ENCODE measurements at places on chromosomes 4 and X. TPM values are rescaled to one million over a fixed set of nuclear protein-coding genes. Genes with fewer than 3 reads are reported as not detected.

- H3K4me3 ChIP-seq, result no peak overlapping the region
- no peak overlapping the region for H3K27ac ChIP-seq
- DNase-seq, result no peak
- H3K36me3 ChIP-seq, result no peaks in the 10 kb centered on the region
- H3K27me3 ChIP-seq, result no peaks in the 10 kb centered on the region
These were observed 185.0 kb upstream of the FAM241A start for GRCh38 chr4:111960241-111960667.

GRCh38 chr4:188092824-188093223 lies 16.6 kb downstream of the TRIML2 start:
- no peak overlapping the region for H3K27ac ChIP-seq
- no peak for DNase-seq
- no peak overlapping the region for H3K4me3 ChIP-seq
- H3K4me1 ChIP-seq, result no peaks in the 10 kb centered on the region
- H3K36me3 ChIP-seq, result no peaks in the 10 kb centered on the region

GRCh38 chr4:110753466-110753865 lies 130.6 kb upstream of the PITX2 start:
- no peak overlapping the region for H3K27ac ChIP-seq
- no peaks in the 10 kb centered on the region for H3K36me3 ChIP-seq
- no peaks in the 10 kb centered on the region for H3K27me3 ChIP-seq
- no peak overlapping the region for H3K4me3 ChIP-seq

DNA sequence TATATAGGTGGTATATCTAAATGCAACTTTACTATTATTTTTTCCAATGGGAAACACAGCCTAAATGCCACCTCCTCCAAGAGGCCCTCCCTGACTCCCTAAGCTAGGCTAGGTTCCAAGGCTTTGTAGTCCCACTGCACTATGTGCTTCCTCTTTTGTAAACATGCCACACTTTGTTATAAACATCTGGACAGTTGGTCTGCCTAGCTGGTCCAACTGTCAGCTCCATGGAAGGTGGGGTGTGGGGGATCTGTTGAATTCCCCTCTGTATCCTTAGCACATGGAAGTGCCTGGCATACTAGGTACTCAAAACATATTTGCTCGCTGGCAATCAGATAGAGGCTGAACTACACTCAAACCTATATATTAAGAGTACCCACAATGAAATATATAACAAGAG lies 63.4 kb downstream of the SLC9A7 start:
- H3K4me1 ChIP-seq, result no peaks in the 10 kb centered on the region
- H3K36me3 ChIP-seq, result no peaks in the 10 kb centered on the region
- H3K4me3 ChIP-seq, result no peak overlapping the region
- no peak overlapping the region for H3K27ac ChIP-seq

DNA sequence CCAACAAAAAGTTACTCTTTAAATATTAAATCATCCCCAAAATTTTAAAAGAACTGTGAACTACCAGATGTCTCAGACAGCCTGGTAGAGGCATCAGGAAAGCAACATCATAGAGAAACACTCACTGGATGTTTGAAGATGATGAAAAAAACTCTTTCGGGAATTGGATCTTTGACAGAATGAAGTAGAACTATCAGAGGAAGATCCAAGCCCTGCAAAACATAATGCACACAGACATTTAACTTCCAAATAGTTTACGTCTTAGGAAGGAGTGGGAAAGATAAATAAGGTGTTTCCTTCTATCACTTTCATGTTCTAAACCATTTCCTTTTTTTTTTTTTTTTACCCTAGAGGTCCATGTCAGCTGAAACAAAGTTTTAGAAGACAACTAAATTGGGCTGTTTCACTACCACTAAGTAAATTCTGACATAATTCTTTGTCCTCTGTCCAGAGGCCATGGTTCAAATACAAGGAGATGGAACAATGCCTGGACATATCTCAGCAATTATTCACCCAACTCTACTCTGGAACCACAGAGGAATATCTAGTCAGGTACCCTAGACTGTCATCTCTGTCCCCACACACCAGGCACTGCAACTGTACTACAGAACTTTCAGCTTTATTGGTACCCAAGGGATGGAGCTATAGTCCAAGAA lies 217.7 kb upstream of the INTU start:
- H3K4me3 ChIP-seq, result no peak overlapping the region
- no peaks in the 10 kb centered on the region for H3K36me3 ChIP-seq
- H3K4me1 ChIP-seq, result no peaks in the 10 kb centered on the region
- no peak overlapping the region for H3K27ac ChIP-seq

GRCh38 chr4:54657551-54658251 lies at the start of gene KIT:
Gene KIT (plus strand): TSS chr4:54657957. CDS start chr4:54658015, 58 bp downstream.
- H3K36me3 ChIP-seq, result no peaks in the 10 kb centered on the region
- H3K4me3 ChIP-seq, result peak within 1 kb of the TSS; percentile 63
- peaks cover 39% of the 10 kb centered on the region for H3K27me3 ChIP-seq
- H3K27ac ChIP-seq, result peak within 1 kb of the TSS; percentile 56

GRCh38 chr4:3818371-3818770 lies 52.2 kb downstream of the ADRA2C start:
- H3K36me3 ChIP-seq, result no peaks in the 10 kb centered on the region
- H3K4me3 ChIP-seq, result no peak overlapping the region
- no peak overlapping the region for H3K27ac ChIP-seq
- no peaks in the 10 kb centered on the region for H3K4me1 ChIP-seq
- no peak for DNase-seq

DNA sequence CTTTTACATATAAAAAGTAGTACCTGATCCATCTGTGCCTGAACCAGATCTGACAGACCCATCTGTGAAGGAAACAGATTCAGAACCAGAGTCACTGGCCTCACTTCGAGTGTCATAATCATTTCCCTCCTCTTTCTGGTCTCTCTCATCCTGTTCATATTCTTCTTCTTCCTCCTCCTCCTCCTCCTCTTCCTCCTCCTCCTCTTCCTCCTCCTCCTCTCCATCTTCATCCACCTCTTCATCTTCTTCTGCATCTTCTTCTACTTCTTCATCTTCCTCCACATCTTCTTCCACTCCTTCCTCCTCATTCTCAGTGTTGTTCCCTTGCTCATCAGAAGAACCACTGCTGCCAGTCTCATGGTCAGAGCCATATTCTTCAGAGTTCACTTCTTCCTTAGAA lies 12.9 kb downstream of the YTHDC1 start:
- H3K36me3 ChIP-seq, result peaks cover 62% of the 10 kb centered on the region
- H3K27ac ChIP-seq, result no peak overlapping the region
- no peak for DNase-seq

DNA sequence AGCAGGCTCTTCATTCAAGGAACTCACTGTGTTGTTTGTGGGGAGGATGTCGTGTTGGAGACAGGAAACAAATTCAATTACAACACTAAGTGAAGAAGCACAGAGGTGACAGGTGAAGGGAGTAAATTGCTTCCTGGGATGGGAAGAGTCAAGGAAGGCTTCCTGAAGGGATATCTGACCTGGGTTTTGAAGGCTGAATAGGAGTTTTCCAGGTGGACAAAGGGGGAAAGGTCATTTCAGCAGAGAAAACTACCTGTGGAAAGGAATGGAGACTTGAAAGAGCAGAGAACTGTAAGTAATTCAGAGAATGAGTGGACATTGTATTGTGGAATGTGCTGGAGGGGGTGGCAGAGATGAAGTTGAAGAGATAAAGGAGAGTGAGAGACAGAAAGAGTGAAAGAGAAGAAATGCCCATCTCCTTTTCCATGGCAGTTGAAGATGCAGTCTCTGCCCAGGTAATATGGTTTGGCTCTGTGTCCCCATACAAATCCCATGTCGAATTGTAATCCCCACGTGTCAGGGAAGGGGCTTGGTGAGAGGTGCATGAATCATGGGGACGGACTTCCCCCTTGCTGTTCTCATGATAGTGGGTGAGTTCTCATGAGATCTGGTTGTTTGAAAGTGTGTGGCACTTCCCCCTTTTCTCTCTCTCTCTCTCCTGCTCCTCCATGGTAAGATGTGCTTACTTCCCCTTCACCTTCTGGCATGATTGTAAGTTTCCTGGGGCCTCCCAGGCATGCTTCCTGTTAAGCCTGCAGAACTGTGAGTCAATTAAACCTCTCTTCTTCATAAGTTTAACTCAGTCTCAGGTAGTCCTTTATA lies 205.7 kb upstream of the BCOR start:
- H3K27me3 ChIP-seq, result no peaks in the 10 kb centered on the region
- no peak for DNase-seq
- H3K4me1 ChIP-seq, result no peaks in the 10 kb centered on the region
- no peak overlapping the region for H3K27ac ChIP-seq
- no peak overlapping the region for H3K4me3 ChIP-seq

DNA sequence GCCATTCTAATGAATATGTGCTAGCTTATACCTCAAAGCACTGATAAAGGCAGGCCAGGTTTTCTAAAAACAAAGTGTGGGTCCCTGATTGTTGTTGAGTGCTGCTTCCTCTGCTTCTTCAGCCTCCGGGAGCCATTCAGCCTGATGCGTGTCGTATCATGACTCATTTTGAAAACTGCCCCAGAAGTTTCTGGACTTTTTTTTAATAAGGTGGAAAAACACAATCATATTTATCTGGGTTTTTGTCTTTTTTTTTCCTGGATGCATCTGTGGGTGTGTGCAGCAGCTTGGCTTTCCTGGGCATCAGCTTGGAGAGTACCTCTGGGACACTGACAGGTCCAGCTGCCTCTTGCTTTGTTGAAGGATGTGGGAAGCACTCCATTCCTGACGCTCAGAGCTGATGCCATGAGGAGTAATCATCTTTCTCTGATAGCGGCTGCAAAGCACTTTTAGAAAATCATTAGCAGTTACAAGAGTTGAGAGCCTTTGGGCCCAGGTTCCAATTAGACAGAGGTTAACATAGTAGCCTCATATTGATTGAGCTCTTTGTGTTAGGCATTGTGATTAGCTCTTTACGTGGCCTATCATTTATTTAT lies 66.9 kb downstream of the PARM1 start:
- no peaks in the 10 kb centered on the region for H3K4me1 ChIP-seq
- no peaks in the 10 kb centered on the region for H3K27me3 ChIP-seq
- H3K4me3 ChIP-seq, result no peak overlapping the region
- H3K27ac ChIP-seq, result no peak overlapping the region
- H3K36me3 ChIP-seq, result no peaks in the 10 kb centered on the region

DNA sequence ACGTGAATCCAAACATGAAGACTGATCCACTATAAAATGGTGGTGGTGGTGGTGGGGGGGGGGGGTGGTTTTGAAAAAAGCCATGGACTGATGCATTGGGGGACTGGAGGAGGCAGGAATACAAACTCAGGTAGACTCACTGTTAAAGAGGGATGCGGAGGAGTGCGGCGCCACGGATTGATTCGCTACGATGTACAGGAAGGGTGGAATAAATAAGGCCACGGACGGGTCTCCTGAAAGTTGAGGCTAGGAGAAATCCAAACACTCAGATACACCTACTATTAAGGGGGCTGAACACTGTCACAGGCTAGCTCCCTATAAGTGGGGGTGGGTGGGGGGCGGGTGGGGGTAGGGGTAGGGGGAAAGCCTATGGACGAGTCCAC lies 591 bp downstream of the ELK1 start:
- peak overlapping the region; percentile 79 for H3K27ac ChIP-seq
- no peak for DNase-seq
- H3K36me3 ChIP-seq, result peaks cover 14% of the 10 kb centered on the region
- peak overlapping the region; percentile 60 for H3K4me3 ChIP-seq
- no peaks in the 10 kb centered on the region for H3K27me3 ChIP-seq

DNA sequence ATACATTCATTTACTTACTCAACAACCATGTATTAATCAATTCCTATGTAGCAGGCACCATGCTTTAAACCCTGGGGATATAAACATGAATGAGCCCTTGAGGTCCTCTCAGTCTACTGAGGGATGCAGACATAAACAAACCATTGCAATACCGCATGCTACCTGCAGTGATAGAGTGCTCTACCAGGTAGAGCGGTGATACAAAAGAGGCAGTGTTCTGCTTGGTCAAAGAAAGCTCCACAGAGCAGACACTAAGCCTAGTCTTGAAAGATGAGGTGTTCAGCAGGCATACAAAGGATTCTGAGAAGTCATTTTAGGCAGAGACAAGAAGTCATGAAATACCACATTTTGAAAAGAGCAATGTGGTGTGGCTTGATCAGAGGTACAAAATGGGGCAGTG lies 26.9 kb upstream of the AMOT start:
- no peaks in the 10 kb centered on the region for H3K36me3 ChIP-seq
- no peak for DNase-seq

GRCh38 chr4:136383082-136383481 lies 1149.2 kb downstream of the PCDH18 start:
- DNase-seq, result no peak
- no peaks in the 10 kb centered on the region for H3K4me1 ChIP-seq
- no peaks in the 10 kb centered on the region for H3K27me3 ChIP-seq
- no peak overlapping the region for H3K27ac ChIP-seq

- H3K36me3 ChIP-seq, result peaks cover 68% of the 10 kb centered on the region
- H3K4me3 ChIP-seq, result no peak overlapping the region
- H3K27me3 ChIP-seq, result no peaks in the 10 kb centered on the region
These were observed 72.1 kb downstream of the BEND4 start for GRCh38 chr4:42080306-42080705.

- no peaks in the 10 kb centered on the region for H3K4me1 ChIP-seq
- H3K4me3 ChIP-seq, result no peak overlapping the region
These were observed 89.5 kb downstream of the PTTG2 start for GRCh38 chr4:38049545-38050170.

- peaks cover 47% of the 10 kb centered on the region for H3K4me1 ChIP-seq
- no peaks in the 10 kb centered on the region for H3K27me3 ChIP-seq
- no peaks in the 10 kb centered on the region for H3K36me3 ChIP-seq
- no peak for DNase-seq
These were observed 78.5 kb downstream of the APBB2 start for GRCh38 chr4:41135801-41136200.

DNA sequence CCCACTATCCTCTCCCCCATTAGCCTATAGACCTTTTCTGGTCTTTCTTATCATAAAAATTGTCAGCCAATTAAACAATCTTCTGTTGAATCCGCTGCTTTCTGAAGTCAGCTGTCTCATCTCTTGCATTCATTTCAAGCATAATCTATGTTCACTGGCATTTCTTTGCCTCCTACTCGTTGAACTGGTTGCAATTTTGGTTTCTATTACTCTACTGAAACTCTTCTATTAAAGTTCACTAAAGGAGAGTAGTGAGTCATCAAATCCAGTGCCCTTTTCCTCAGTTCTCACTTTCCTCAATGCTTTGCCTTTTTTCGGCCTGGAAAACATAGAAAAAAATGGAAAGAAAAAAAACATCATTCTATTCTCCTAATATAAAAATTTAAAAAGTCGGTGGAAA lies 23.9 kb upstream of the CXCL13 start:
- no peaks in the 10 kb centered on the region for H3K36me3 ChIP-seq
- H3K27ac ChIP-seq, result no peak overlapping the region
- no peaks in the 10 kb centered on the region for H3K4me1 ChIP-seq
- H3K4me3 ChIP-seq, result no peak overlapping the region
- H3K27me3 ChIP-seq, result no peaks in the 10 kb centered on the region

GAGE1 gene
- total RNA-seq, result not detected

ZCCHC13 gene
- total RNA-seq, result not detected

DUSP21 gene
- total RNA-seq, result not detected

BLTP1 gene
- 84.4 TPM for total RNA-seq

GAB1 gene
- 63.3 TPM for total RNA-seq

HPF1 gene
- total RNA-seq, result 21.2 TPM

VEGFC gene
- 16.1 TPM for total RNA-seq

TDO2 gene
- 1.4 TPM for total RNA-seq
